T-helper 17 cell (primary cell): ENCODE measurements at places on chromosomes 3 and 15. TPM values are rescaled to one million over a fixed set of nuclear protein-coding genes. Genes with fewer than 3 reads are reported as not detected.

DNA sequence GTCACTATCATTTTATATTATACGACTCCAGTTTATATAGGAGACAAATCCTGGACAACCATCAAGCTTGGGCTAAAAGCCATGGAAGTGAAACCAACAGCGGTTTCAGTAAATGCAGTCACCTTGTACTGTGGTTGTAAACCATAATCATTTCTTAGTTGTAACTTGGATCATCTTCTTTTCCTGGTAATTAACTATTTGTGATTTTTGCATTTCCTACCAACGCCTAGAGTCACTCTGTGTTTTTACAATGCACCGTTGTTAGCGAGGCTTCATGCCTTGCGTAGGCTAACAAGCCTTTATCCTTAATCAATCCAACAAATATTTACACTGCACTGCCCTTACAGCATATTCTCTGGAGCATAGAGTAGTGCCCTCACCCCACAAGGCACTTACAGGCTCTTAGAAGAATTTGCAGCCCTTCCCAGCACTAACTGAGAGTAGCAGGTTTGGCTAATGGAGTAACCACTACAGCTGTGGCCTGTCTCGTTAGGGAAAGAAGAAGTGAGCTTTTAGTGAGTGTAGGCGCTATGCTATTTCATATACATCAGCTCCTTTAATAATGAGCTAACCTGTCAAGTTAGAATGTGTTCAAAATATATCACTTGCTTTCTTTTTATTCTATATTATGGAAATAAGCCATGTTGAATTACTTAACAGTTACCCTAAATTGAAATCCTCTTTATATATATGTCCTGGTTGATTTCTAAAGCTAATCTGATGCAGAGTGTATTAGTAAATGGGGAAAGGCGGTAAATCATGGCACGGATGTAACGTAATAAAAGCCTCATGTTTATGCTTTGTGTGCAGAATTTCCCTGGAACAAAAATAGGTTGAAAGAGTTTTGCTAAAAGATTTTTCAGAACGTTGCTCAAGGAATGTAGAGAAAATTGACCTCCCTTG, 62.8 kb downstream of the ABHD2 start:
- no peak for DNase-seq

DNA sequence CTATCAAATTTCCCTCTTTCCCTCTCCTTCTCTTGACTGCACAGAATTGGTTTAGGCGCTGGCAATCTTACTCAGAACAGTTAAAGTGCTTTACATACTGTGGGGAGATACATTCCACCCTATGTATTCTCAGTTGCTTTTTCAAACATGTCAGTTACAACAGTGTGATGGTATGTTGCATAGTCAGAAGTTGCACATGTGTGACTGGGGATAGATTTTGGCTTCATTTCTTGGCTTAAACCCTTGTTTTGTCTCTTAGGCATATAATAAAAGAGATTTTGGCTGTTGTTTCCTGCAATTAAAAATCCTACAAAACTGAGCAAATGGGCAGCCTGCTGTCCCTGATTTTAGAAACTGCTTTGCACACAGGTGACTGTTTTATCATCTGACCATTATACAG, 86.7 kb downstream of the PIK3R4 start:
- DNase-seq: no peak

GRCh38 chr3:123130079-123130750, 63.4 kb downstream of the PDIA5 start:
- no peak for DNase-seq

The ZDHHC23 gene
- total RNA-seq: 6.4 TPM

The MED12L gene
- total RNA-seq: 1.8 TPM

The SKOR1 gene
- 2.2 TPM for total RNA-seq
